ENCODE measurements at places on chromosomes 4 and X.

DNA sequence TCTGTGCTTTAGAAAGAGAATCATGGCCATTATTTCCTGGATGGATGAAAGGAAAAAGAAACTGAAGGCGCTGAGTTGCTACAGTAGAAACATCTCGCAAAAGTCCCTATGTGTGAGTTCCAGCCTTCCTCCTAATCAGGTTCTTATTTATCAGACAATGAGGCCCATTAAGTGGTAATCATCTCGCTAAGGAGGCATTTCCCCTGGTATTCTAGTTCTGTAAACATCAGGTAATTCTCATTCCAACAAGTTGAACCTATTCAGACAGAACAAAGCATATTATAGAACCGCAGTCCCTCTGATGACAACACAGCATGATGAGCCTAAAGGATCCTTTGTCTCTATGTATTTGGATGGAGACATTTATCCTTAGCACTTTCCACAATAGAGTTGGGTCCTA, 205.7 kb upstream of the MAOA start:
- DNase-seq: no peak

DNA sequence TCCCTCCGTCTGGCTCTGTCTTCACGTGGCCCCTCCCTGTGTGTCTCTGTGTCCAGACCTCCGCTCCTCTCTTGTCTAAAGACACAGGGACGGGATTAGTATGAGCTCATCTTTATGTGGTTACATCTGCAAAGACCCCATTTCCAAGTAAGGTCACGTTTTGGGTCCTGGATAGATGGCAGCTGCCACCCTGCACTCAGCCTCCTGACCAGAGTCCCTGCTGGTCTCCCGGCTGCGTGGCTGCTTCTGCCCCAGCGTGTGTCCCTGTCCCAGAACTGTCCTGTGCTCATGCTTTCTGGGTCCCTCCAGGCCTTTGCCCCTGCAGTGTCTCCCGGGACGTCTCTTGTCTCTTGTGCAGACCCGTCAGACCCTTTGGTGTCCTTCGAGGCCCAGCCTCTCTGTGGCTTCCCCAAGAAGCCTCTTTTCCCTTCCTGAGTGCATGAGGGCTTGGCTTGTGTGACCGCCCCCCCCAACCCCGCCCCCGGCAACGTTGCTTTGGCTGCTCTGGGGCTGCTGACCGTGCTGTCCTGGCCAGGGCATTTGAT, 107.3 kb downstream of the PSAPL1 start:
- DNase-seq: no peak

GRCh38 chr4:145196747-145197146, 16.4 kb upstream of the OTUD4 start:
- DNase-seq: no peak

- no peak for DNase-seq
Measured at GRCh38 chrX:21741364-21741763, 16.6 kb downstream of the SMPX start.

DNA sequence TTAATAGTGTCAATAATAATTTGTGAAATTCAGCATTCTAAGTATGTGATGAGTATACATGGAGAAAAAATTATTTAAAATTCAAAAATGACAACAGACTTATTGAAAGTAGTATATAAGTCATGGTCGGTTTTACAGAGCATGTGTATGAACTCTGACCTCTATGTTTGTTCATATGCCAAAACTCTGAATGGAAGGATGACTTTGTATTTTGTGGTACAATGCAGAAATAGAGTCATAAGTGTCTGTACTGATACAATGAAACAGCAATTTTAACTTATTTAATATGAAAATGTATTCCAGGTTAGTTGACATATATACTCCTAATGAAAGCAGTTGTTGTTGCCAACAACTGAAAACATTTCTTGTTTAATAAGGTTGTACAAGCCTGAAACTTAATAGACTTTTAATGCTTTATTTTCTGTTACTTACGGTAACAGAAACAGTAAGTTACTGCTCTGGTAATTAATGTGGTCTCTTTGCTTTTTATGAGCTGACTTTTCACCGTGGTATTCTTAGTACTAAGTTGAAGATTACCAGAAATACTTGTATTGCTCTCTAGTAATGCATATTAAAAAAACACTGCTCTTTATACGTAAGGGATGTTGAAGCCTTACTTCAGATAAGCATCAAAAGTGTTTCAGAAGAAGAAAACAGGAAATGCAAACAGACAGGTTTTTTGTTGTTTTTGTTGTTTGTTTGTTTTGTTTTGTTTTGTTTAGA, 1.9 kb downstream of the UBE2K start:
- no peak for DNase-seq

DNA sequence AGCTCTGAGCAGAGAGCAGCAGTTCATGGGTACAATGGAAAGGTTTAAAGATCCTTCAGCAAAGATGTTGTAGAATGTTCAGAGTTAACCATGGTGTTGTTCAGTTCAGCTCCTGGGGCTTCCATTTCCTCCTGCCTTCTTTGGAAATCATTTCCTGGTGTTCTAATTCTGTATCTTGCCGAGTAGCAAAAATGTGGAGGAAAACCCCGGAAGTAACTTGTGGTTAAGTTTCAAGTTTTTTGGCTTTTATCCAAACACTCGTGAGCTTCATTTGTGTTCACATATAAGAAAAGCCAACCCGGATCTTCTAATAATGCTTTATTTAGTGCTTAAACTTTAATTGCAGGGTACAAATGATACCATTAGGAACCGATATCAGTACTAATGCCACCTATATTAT, 33.6 kb upstream of the ARX start:
- DNase-seq: no peak

DNA sequence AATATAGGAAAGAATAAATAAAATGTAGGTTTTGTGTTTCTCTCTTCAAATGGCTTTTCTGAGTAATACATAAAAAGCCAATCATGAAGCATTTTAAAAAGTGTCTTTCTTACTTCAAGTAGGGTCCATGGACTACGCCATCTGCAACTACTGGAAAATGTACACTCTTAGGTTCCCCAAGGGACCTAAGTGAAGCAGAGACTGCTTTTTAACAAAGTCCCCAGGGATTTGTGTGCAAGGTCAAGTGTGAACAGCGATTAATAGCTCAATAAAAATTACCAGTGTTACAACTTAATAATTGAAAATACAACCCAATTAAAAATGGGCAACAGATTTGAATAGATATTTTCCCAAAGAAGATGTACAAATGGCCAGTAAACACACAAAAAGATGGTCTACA, 84.9 kb downstream of the ARHGAP6 start:
- no peak for DNase-seq

DNA sequence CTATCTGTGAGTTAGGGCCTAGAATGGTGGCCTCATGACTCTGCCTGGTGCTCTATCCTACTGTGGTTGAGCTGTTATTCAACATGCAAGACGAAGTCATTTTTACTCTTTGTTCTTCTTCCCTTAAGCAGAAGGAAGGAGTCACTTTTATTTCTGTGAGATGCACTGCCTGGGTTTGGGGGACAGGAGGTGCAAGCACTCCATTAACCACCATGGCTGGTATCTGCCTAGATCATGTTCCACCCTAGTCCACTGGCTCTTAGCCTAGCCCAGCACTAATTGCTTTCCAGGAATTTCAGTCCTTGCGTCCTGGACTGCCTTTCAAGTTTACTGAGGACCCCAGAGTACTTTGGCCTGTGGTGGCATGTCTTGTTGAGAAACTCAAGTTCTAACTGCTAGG, 1182.7 kb downstream of the FSTL5 start:
- DNase-seq: no peak

DNA sequence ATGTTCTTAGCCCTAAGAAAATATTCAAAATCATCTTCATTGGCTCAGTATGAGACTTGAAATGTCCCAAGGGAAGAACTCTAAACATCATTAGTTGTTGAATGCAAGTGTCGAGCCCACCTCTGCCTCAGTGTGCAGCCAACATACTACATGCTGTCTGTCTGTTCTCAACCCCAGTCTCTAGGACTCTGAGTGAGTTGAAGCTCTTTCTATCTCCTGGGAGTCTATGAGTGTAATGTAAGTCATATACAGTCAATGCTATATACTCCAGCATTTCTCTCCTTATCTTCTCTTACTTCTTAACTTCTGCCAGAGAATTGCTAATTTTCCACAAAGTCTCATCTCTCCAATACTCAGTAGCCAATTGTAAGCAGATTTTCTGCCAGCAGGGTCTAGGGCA, 61.3 kb downstream of the SPATA18 start:
- no peak for DNase-seq

- DNase-seq: no peak
Measured at GRCh38 chrX:149453906-149454822, 50.9 kb downstream of the IDS start.

DNA sequence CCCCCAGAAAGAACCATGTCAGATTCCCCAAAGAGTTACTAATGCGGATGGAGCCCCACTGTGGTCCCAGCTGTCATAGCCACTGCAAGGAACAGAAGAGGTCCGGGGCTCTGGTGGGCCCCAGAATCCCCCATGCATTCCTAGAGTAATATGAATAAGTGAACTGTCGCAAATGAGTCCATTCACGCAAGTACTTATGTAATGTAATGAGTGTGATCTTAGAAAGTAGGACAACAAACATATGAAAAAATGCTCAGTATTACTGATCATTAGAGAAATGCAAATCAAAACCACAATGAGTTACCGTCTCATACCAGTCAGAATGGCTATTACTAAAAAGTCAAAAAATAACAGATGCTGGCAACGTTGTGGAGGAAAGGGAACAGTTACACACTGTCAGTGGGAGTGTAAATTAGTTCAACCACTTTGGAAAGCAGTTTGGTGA, 141.5 kb upstream of the RBPJ start:
- DNase-seq: no peak

DNA sequence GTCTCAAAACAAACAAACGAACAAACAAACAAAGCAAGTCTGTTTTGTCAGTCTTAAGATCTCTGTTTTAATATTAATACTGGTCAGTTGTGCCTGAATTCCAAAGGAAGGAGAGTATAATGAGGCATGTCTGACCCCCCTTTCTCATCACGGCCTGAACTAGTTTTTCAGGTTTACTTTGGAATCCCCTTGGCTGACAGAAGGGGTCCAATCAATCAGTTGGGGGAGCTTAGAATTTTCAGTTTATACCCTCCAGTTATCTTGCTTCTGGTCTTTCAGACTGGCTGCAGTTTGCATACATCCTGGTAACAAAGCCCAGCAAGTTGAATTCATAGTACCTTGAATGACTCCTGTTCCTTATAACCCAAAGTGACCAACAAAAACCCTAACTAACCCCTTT, 41.1 kb downstream of the TBC1D9 start:
- no peak for DNase-seq

DNA sequence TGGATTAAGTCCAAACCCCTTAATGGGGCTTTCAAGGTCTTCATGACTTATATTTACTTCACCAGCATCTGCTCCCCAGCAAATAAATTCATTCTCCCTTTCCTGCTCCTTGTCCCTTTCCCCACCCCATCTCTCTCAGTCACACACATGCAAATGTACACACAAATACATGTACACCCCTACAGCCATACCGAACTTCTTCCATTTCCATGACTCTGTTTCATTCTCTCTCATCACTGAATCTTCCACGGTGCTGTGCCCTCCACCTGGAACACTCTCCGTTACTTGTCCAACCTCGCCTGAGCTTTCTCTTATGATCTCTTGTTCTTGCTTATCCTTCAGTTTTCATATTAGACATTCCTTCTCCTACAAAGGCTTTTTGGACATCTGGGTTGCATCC, 22.0 kb upstream of the RPA4 start:
- DNase-seq: no peak

- no peak for DNase-seq
Measured at GRCh38 chr4:15232366-15233263, 195.2 kb upstream of the C1QTNF7 start.

- no peak for DNase-seq
Measured at GRCh38 chr4:89582756-89583505, 254.0 kb downstream of the SNCA start.

DNA sequence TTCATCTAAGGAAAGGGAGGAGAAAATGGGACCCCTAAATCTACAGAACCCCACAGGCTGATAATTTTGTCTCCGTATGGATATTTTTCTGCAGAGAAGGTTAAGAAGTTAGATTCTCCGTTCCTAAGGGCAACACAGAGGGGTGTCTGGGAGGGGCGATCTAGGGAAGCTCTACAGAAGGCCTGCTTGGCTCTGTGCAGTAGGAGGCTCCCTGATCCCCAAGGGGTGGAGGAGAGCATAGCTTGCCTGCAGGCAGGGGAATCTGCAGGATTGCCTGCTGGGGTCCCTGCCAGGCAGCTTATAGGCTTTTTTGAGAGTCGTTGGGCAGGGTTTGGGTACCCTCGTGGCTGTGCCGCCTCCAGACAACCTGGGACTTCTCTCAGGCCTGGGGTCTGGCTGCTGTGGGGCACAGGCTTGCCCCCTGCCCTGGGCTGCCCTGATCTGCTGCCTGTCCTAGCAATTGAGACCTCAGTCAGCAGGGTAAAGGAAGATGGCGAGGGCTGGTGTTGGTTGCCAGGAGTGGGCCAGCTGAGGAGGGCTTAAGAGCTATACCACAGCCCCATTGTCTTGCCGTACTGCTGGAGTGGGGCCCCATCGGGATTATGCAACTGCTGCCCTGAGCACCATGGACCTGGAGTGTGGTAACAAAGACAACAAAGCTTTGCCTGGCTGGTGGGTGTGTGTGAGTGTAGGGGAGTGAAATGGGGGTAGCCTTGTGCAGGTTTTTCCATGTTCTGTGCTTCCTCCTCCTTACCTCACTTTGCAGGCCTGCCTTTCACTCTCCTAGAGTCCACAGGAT, 74.1 kb downstream of the EFNB1 start:
- no peak for DNase-seq

DNA sequence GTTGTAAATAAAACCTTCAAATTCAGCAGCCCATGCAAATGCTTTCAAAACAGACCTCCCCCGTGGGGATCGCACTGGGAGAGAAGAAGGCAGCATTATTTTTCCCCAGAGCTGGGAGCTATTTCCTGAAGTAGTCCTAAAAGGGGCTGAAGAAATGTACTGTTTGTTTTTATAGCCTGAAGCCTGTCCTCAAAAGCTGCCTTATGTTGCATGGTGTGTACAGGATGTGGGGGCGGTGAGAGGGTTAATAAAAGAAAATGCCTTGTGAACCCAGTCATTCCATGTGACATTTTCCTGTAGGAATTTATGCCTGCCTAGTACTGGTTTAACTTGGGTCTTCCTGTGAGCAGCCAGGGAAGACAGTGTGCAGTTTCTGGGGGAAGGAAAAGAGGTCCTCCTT, 144.1 kb downstream of the SOWAHB start:
- no peak for DNase-seq

DNA sequence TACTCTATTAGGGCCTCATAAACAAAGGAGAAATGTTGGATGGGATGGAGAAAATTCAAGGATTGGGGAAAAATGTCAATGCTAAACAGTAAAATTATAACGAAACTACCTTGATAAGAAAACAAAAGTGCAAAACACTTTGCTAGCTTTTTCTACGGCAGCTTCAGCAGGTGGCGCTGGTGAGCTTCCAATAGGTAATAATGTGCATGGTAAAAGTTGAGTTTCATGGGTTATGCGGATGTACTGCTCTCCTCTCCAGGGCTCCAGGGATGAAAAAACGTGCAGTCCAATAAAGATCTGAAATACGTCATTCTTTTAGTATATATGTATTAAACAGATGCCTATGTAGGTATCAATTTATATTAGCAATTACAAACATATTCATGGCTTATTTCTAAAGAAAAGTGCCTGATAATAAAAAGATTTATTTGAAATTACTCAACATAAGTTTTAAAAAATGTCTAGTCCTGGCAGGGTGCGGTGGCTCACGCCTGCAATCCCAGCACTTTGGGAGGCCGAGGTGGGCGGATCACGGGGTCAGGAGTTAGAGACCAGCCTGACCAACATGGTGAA, 239.6 kb downstream of the GRXCR1 start:
- DNase-seq: no peak

- no peak for DNase-seq
Measured at GRCh38 chr4:183362916-183363542, 40.8 kb upstream of the CLDN24 start.

GRCh38 chr4:8852118-8852704, 19.4 kb downstream of the HMX1 start:
- DNase-seq: no peak

Measured in stimulated activated CD8-positive, alpha-beta memory T cell treated with anti-CD3 and anti-CD28 coated beads, Interleukin-4, amount 100 ng/mL, for 1 hour (primary cell).